ENCODE measurements at places on chromosomes 12 and 14. TPM values are rescaled to one million over a fixed set of nuclear protein-coding genes. Genes with fewer than 3 reads are reported as not detected.

DNA sequence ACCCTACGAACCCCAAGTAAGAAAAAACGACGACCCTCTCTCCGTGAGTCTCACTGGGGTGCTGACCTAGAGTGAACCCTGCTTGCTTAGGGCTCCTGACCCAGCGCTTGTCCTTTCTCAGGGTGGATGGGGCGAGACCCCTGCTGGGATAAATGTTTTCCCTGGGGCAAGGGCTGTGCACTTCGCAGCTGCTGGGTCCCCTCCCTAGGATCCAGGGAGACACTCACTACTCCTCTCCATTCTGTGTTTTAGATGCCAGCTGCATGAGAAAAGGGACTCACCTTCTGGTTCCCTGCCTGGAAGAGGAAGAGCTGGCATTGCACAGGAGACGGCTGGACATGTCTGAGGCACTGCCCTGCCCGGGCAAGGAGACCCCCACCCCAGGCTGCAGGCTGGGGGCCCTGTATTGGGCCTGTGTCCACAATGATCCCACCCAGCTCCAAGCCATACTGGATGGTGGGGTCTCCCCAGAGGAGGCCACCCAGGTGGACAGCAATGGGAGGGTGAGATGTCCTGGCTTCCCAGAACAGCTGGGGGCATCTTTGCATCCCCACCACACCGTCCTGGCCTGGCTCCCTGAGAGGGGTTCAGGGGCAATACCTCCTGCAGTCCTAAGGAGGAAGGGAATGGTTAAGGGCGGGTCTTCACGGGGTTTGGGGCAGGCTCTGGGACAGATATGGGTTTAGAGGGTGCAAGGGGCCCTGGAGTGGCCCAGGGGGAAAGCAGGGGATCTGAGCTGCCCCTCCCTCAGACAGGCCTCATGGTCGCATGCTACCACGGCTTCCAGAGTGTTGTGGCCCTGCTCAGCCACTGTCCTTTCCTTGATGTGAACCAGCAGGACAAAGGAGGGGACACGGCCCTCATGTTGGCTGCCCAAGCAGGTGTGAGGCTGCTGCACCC, 663 bp downstream of the ANKRD33 start:
- H3K27ac ChIP-seq: no peak overlapping the region
- no peaks in the 10 kb centered on the region for H3K27me3 ChIP-seq
- H3K36me3 ChIP-seq: no peaks in the 10 kb centered on the region
- H3K4me3 ChIP-seq: no peak overlapping the region
- peaks cover 6% of the 10 kb centered on the region for H3K4me1 ChIP-seq

- H3K36me3 ChIP-seq: no peaks in the 10 kb centered on the region
- H3K27ac ChIP-seq: no peak overlapping the region
- peaks cover 2% of the 10 kb centered on the region for H3K27me3 ChIP-seq
- H3K4me1 ChIP-seq: peaks cover 3% of the 10 kb centered on the region
- H3K4me3 ChIP-seq: no peak overlapping the region
Measured at GRCh38 chr12:108580531-108580930, 17.4 kb downstream of the TMEM119 start.

GRCh38 chr12:111558107-111558376, 41.1 kb downstream of the ATXN2 start:
- H3K4me1 ChIP-seq: peaks cover 9% of the 10 kb centered on the region
- no peak overlapping the region for H3K4me3 ChIP-seq
- H3K27me3 ChIP-seq: no peaks in the 10 kb centered on the region

DNA sequence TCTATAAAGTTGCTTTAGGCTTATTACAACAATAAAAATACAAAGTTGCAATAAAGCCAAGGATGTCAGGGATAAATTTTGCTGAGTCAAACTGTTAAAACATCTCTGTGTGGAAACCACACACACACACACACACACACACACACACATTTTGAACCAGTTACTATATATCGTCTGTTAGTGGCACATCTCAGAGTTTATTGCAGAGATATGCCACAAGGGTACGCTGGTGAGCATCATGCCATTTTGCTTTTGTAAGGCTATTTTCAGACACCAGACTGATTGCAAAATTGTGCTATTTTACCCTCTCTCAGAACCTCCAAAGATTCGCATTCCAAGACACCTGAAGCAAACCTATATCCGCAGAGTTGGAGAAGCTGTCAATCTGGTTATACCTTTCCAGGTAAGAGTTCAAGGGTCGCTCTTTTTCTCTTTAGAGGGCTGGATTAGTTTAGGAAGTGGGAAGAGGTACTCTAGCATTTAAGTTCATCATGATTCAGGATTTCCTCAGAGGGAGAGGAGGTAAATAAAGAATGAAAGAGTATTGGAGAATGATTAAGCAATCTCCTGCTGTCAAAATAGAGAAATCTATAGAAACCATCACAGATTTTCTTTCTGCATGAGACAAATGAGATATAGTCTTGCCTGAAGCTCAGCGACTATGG, 27.3 kb upstream of the CHPT1 start:
- peak; percentile 58 for DNase-seq
- H3K27ac ChIP-seq: no peak overlapping the region
- H3K27me3 ChIP-seq: peaks cover 6% of the 10 kb centered on the region
- H3K4me1 ChIP-seq: no peaks in the 10 kb centered on the region

GSG1 gene
- 2.5 TPM for total RNA-seq

- H3K4me3 ChIP-seq: no peak overlapping the region
- DNase-seq: no peak
- no peaks in the 10 kb centered on the region for H3K4me1 ChIP-seq
- no peaks in the 10 kb centered on the region for H3K36me3 ChIP-seq
Measured at GRCh38 chr14:64861916-64862315, 17.8 kb downstream of the SPTB start.

- DNase-seq: no peak
- H3K4me1 ChIP-seq: peaks cover 8% of the 10 kb centered on the region
- H3K27me3 ChIP-seq: no peaks in the 10 kb centered on the region
- no peak overlapping the region for H3K4me3 ChIP-seq
- H3K36me3 ChIP-seq: peaks cover 9% of the 10 kb centered on the region
Measured at GRCh38 chr14:71658261-71658860, 273.9 kb upstream of the RGS6 start.

DNA sequence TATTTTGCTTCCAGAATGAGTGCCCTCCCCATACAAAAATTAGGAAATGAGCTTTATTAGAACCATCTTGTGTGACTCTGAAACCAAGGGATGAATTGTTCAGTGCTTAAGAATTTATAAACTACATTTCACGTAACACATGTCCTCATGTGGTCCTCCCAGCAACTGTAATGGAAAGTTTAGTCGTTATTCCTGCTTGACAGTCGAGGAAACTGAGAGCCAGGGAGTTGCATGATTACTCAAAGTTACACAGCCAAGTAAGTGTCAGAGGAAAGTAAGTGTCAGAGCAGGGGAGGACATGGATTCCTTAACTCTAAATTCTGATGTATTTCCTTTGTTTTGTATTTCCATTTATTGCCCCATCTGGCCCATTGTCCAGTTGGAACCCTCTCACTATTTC, 453.9 kb downstream of the FUT8 start:
- H3K27ac ChIP-seq: no peak overlapping the region
- no peak overlapping the region for H3K4me3 ChIP-seq
- DNase-seq: no peak
